ENCODE measurements at places on chromosomes 16 and 17. TPM values are rescaled to one million over a fixed set of nuclear protein-coding genes. Genes with fewer than 3 reads are reported as not detected.

CCDC182 gene
- not detected for total RNA-seq

TEKT3 gene
- not detected for total RNA-seq

ATP2C2 gene
- total RNA-seq, result not detected

ACSM2A gene
- total RNA-seq, result not detected

CDH5 gene
- under 0.01 TPM for total RNA-seq

LHX1 gene
- not detected for total RNA-seq

ZNF688 gene
- 5.8 TPM for total RNA-seq

GP1BA gene
- total RNA-seq, result not detected

NMT1 gene
- 55.5 TPM for total RNA-seq

GAST gene
- not detected for total RNA-seq

SCNN1B gene
- total RNA-seq, result not detected

P2RX1 gene
- not detected for total RNA-seq

DOC2A gene
- 0.34 TPM for total RNA-seq

ZNF750 gene
- total RNA-seq, result 0.09 TPM
